Neural crest cell (in vitro differentiated cells): ENCODE measurements at places on chromosomes 5 and 9. TPM values are rescaled to one million over a fixed set of nuclear protein-coding genes. Genes with fewer than 3 reads are reported as not detected.

The SLC46A2 gene
- not detected in 2 replicates for total RNA-seq

The ABL1 gene
- total RNA-seq: 88.9 and 91.0 TPM in 2 replicates

The FGFR4 gene
- 5.4 and 7.1 TPM in 2 replicates for total RNA-seq

The WDR38 gene
- total RNA-seq: not detected in 2 replicates

GRCh38 chr5:122053181-122054109 lies 24.6 kb downstream of the LOX start:
- peaks cover 26% of the 10 kb centered on the region for H3K36me3 ChIP-seq
- H3K27ac ChIP-seq: no peak overlapping the region
- no peak overlapping the region for H3K4me3 ChIP-seq
- no peak for DNase-seq

DNA sequence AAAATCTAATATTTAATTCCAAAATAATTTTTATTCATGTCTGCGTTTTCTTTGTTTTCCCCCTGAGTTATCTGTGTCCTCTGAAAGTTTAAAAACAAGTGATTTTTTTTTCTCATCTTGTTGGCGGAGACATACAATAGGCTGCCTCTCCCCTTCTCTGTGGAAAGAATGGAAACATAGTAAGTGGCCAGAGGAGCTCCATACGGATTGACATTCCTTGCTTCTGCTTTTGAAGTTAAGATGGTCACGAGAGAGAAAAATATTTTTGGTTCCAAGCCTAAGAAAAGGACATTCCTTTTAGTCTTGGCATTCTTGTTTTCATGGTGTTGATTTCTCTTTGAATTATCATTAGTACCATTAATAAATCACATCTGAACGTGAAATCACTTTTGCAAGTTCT lies 28.3 kb downstream of the ZNF462 start:
- peaks cover 30% of the 10 kb centered on the region for H3K36me3 ChIP-seq
- no peak overlapping the region for H3K4me3 ChIP-seq
- no peaks in the 10 kb centered on the region for H3K27me3 ChIP-seq
- no peak overlapping the region for H3K27ac ChIP-seq
- no peak for DNase-seq
- H3K4me1 ChIP-seq: peaks cover 83% of the 10 kb centered on the region

GRCh38 chr9:85108229-85108628 lies 438.7 kb downstream of the NTRK2 start:
- no peak overlapping the region for H3K4me3 ChIP-seq
- H3K27ac ChIP-seq: no peak overlapping the region
- no peak for DNase-seq
- H3K4me1 ChIP-seq: no peaks in the 10 kb centered on the region
- no peaks in the 10 kb centered on the region for H3K36me3 ChIP-seq
- no peaks in the 10 kb centered on the region for H3K27me3 ChIP-seq

- no peaks in the 10 kb centered on the region for H3K27me3 ChIP-seq
- H3K27ac ChIP-seq: no peak overlapping the region
- H3K4me3 ChIP-seq: no peak overlapping the region
- no peak for DNase-seq
- peaks cover 61% of the 10 kb centered on the region for H3K4me1 ChIP-seq
- H3K36me3 ChIP-seq: no peaks in the 10 kb centered on the region
Measured at GRCh38 chr5:107610798-107611197, 59.9 kb downstream of the EFNA5 start.

- peaks cover 7% of the 10 kb centered on the region for H3K36me3 ChIP-seq
- peaks cover 32% of the 10 kb centered on the region for H3K4me1 ChIP-seq
- DNase-seq: peak; percentile 89
- H3K27ac ChIP-seq: peak within 1 kb of the TSS; percentile 84
Measured at GRCh38 chr9:136410500-136411287, at the start of the genes ENTR1 and PMPCA. Gene ENTR1 (minus strand): TSS chr9:136410614. CDS start chr9:136410397, 217 bp downstream. Gene PMPCA (plus strand): TSS chr9:136410658. CDS start chr9:136410669, 11 bp downstream.
